Stimulated activated CD8-positive, alpha-beta memory T cell treated with anti-CD3 and anti-CD28 coated beads, Interleukin-4, amount 100 ng/mL, for 1 hour (primary cell): ENCODE measurements at places on chromosomes 1 and 21.

- no peak for DNase-seq
Measured at GRCh38 chr1:24972221-24972914, 42.3 kb upstream of the RUNX3 start.

GRCh38 chr1:245983294-245983967 lies 523.6 kb downstream of the SMYD3 start:
- no peak for DNase-seq

DNA sequence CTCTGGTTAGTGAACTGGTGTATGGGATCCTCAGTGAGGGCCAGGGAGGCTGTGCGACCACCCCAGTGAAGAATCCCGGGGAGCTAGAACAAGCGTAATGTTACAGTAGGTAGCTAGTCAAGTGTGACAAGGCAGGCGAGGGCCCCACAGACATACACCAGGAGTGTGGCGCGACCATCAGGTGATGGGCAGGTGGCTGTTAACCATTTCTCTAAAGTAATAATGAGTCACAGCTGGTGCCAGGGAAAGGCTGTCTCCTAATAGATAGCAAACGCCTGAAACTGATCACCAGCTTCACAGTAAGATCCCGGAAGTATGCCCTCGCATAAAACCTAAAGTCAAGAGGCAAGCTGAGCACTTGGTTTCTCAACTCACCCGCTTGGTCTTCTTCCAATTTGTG lies 40.5 kb upstream of the TARBP1 start:
- no peak for DNase-seq

- DNase-seq: no peak
Measured at GRCh38 chr1:24699628-24700027, 45.6 kb upstream of the CLIC4 start.

DNA sequence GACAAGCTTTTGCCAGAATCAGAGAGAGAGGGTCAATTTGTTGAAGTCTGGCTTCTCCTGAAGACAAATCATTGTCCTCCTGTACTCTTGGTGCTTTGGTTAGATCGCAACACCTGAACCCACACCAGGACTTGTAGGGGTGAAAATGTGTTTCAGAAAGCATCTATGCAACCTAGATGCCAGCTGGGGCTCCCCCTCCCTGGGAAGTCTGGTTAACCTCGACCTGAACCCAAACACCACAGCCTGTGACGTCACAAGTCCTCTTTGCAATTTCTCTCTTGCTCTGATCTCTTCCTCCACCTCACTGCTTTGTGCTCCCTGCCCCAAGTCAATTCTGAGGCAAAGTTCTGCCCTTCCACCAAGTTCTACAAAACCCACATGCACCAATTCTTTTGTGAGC lies 42.8 kb upstream of the USP24 start:
- peak; percentile 33 for DNase-seq

- no peak for DNase-seq
Measured at GRCh38 chr1:45892068-45892785, 88.8 kb downstream of the MAST2 start.
